ENCODE measurements at places on chromosomes 6 and 20.

GRCh38 chr6:4253604-4254231, 118.3 kb upstream of the ECI2 start:
- DNase-seq = peak; percentile 57

GRCh38 chr20:56943946-56944945, 315.1 kb downstream of the TFAP2C start:
- DNase-seq = no peak

GRCh38 chr20:57619051-57619831, 985 bp downstream of the ZBP1 start:
- DNase-seq = no peak

DNA sequence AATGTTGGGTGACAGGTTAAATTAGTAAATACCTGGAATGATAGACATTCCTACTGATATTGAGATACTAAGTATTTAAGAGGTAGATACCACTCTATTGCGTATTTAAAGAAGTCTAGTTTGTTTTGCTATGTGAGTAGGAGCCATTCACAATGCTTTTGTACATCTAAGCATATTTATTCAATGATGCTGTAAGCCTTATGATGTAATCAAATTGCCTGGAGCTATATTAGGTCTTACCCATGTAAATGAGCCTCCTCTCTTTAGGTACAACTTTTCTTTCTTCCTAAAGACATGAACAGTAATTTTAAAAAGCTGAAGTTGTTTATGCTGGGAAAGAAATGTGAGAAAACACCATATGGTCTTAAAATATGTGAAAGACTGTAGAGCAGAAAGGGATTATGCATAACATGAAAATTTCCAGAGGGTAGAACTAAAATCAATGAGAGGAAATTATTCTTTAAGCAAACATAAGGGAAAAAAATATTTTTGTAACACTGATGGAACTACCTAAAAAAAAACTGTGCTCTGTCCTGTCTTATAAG, 526.7 kb downstream of the EPHA7 start:
- no peak for DNase-seq

GRCh38 chr6:30763618-30764489, 19.5 kb upstream of the IER3 start:
- peak; percentile 46 for DNase-seq

GRCh38 chr6:165245287-165245686, 64.1 kb downstream of the C6orf118 start:
- DNase-seq = no peak

DNA sequence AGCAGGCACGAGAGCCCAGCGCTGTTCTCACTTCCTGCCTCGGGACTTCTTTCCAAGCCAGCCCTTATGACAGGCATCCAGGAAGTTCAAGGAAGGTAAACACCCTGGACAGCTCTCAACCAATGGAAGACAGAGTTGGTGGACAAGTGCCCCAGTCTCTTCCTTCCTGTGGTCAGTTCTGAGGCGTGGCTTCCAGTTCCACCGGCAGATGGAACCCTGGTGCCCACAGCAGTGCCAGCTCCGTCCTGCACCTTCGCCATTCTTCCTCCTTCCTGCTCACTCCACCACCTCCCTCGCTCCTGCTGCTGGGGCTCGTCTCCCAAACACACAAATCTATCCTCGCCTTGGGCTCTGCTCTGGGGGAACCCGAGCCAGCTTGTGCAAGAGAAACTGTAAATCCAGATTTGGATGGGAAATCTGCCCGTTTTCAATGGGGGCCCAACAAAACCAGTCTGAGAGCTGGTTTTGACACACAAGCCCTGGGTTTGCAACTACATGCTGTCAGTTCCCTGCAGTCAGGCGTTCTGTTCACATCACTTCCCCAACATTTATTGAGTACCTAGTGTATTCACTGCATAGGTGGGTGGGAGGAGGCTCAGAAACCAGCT, 162.7 kb downstream of the GRM4 start:
- DNase-seq = no peak

DNA sequence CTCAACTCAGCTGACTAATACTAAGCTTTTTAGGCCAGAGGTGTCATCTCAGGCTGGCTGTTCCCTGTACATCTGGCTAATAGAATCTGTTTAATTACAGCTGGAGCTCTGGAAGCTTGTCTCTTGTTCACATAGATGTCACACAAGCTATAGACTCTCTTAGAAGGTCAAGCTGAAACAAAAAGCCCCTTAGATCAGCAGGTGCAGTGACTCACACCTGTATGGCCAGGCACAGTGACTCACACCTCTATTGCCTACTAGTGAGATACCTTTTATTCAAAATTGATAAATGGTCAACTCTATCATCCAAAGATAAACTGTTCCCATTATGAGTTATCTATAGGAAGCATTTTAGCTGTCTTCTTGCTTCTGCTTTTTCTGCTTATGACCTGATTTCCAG, 29.9 kb upstream of the MTHFD1L start:
- no peak for DNase-seq

DNA sequence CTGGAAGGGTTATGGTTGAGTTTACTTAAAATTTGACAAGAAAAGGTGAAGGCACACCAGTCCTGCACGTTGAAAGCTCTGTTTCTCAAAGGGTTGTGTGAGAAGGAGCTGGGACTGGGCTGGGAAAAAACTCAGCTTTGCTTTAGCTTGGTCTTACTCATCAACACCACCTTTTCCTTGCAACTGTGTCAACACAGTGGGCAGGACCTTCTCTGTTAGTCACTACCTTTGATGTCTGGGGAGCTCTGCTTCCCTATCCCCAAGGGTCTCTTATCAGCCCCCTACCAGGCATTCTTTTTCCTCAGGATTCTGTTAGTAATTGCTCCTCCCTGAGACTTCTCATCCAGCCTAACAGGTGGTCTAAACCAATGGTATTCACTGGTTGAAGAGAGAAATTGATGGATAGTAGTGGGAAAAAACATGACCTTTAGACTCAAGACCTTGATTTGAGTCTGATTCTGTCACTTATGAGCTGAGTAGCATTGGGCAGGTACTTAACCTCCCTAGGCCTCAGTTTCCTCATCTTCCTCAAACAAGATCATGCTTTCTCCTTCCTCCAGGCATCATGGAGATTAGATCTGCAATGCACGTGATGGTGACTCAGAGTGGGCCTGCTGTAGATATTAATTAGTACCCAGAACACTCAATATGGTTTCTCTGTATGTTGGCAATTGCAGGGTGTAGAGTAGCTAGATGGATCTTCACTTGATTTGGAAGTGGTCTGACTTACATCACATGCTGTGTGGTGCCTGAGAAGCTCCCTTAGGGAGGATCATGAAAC, 17.2 kb upstream of the FOXA2 start:
- DNase-seq = no peak

DNA sequence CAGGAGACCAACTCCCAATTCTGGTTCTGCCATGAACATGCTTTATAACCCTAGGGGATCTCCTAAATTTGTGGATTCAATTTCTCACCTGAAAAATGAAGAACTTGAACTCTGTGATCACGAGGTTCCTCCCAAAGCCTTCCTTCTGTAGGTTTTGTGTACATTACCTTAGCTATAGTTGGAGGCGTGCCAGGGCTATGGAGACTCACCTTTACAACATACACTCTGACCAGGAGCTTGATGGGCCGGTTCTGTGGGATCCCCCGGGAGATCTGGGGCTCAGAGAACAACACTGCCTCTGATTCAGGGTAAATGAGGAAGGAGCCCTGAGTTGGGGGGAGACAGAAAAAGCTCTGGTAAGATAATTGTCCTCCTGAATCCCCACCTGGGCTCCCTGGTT, 34.1 kb downstream of the ERGIC3 start:
- no peak for DNase-seq

DNA sequence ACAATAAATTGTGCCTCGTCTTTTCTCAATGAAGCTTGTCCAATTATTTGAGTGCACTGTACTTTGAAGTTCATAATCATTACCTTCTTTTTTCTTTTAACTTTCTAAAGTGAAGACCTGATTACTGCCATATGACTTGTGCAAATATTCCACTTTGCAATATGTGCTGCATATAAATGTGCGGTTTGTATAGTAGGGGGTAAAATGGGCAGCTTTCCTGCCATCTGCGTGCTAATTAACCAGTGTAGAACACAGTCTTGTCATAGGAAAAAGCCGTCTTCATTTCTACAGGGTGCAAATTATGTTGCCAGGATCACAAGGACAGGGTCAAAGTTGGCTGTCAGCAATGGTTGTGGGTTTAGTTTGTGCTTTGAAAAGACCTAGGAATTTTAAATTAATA, 397.0 kb downstream of the NKAIN2 start:
- DNase-seq = no peak

- DNase-seq = no peak
Observed at GRCh38 chr6:109019911-109020310, 74.7 kb downstream of the SESN1 start.

GRCh38 chr20:37807471-37808232, 95.3 kb upstream of the VSTM2L start:
- DNase-seq = no peak

DNA sequence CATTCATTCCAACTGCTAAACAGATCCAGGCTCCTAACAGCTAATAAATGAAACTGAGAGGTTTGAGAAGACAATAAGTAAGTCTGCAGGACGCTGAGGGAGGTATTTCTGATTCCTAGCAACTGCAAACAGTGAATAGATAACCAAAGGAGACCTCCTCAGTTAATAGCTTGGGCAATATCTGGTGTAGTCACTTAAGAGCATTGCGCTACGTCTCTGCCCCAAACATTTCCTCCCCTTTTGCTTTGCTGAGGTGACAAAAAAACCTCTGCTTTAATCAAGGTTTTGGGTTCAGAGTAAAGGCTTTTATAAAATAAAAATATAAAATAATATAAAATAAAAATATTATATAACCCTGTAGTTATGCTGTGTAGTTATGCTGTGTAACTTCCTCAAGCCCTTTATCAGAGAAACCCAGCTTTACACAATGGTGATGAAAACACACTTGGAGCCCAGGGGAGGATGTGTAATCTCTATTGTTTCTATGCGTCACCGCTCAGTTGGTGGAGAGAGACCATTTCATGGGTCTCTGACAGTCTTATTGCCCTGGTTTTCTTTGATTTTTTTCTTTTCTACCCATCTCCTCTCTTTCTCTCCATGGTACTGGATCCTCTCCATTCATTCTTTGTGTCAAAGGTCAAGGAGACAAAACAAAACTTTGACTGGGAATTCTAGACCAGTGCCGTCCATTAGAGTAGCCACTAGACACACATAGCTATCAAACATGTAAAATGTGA, 18.9 kb upstream of the CALHM5 start:
- DNase-seq = no peak

DNA sequence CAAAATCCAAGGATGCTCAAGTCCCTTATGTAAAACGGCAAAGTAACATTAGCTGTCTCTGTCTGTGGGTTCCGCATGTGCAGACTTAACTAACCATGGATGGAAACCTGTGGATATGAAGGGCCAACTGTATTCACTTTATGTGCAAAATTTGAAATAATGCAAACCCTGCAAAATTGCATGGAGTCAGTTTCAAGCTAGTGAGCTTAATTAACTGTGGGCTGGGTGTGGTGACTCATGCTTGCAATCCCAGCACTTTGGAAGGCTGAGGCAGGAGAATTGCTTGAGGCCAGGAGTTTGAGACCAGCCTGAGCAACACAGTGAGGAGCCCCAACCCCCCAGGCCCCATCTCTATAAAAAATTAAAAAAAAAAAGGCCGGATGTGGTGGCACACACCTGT, 81.4 kb downstream of the ANKS1A start:
- no peak for DNase-seq

DNA sequence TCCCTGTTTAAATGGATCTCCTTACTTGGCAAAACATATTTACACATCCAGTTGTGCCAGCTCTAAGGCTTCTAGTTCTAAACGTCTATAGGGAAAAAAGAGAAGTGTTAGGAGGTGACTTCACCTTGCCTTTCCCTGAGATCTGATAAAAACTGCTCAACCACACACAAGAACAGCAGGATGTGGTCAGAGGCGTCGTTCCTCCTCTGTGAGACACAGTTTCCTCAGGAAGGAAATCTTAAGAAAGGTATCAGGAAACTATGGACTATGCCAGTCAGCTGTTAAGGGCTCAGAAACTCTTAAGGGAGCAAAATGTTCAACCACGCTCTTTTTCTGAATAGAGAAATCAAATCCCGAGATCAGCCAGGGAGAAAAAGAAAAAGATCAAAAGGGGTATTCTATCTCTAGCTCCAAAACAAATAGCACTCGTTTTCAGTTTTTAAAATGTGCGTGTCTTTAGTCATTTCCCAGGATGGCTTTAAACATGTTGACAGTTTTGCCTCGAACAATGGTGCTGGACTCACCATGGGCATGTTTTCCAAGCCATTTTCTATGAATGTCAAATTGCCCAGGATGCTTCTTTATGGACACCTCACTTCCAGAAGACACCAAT, 154.5 kb downstream of the HACE1 start:
- DNase-seq = no peak

DNA sequence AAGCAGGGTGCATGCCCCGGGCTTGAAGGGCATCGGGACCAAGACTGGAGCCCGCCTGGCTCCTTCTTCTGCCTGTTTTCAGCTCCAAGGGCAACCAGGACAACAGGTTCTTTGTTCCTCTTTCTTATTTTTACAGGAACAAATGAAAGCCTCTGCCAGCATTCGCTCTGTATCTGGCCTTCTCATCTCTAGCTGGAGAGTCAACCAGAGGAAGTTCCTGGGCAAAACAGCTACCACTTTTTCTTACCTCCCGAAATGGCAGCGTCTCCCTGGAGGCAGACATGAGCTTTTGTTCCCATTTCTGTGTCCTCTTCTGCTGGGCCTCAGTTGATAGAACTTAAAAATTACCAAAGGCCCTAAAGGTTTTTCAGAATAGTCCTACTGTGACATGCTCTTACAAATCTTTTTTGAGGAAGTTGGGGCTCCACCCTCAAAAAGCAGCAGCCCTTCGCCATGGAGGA, 74.1 kb upstream of the NAA20 start:
- no peak for DNase-seq

- DNase-seq = no peak
Observed at GRCh38 chr6:168305096-168305749, 14.4 kb downstream of the DACT2 start.

DNA sequence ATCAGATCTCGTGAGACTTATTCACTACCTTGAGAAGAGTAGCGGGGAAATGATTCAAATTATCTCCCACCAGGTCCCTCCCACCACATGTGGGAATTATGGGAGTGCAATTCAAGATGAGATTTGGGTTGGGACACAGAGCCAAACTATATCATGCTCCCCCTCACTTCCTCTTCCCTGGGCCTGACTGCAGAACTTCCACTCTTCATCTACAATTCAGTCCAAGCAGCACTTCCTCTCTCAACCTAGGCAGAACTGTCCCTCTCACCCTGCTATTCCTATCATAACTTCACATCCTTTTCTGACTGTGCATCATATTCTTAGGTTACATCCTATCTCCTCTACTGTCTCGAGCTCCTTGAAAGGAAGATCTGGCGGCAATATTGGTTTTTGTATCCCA, 184.0 kb upstream of the HDDC2 start:
- no peak for DNase-seq

- DNase-seq = no peak
Observed at GRCh38 chr20:33311011-33311410, 28.0 kb downstream of the BPIFB1 start.

DNA sequence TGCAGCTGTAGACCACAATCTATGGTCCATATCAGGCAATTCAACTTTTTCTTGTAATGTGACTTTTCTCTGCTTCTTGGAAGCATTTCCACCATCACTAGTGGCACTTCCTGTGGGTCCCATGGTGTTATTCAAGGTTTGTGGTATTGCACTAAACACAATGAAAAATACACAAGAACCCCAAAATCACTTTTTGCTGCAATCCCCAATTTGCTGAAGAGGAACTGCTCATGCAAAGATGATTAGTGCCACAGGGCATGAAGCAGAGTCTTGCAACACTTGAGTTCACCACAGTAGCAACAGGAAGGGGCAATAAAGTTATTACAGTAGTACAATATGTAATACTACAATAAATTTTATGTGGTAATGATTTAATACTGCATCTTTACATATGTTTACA, 16.8 kb upstream of the TAAR1 start:
- no peak for DNase-seq

- DNase-seq = no peak
Observed at GRCh38 chr6:25946631-25947030, 16.0 kb upstream of the TRIM38 start.
